ENCODE measurements at places on chromosomes 5 and 9. TPM values are rescaled to one million over a fixed set of nuclear protein-coding genes. Genes with fewer than 3 reads are reported as not detected.

ANKRD31 gene
- 0.58 TPM for total RNA-seq

WWC1 gene
- not detected for total RNA-seq

TAF1L gene
- not detected for total RNA-seq

GRCh38 chr9:122058709-122059108, 34.4 kb downstream of the TTLL11 start:
- no peaks in the 10 kb centered on the region for H3K27me3 ChIP-seq
- H3K4me3 ChIP-seq, result no peak overlapping the region
- no peak for DNase-seq
- no peaks in the 10 kb centered on the region for H3K4me1 ChIP-seq

GRCh38 chr9:22046243-22046885, 37.3 kb upstream of the CDKN2B start:
- no peak overlapping the region for H3K4me3 ChIP-seq
- no peaks in the 10 kb centered on the region for H3K36me3 ChIP-seq
- no peak overlapping the region for H3K27ac ChIP-seq
- H3K4me1 ChIP-seq, result peaks cover 22% of the 10 kb centered on the region

DNA sequence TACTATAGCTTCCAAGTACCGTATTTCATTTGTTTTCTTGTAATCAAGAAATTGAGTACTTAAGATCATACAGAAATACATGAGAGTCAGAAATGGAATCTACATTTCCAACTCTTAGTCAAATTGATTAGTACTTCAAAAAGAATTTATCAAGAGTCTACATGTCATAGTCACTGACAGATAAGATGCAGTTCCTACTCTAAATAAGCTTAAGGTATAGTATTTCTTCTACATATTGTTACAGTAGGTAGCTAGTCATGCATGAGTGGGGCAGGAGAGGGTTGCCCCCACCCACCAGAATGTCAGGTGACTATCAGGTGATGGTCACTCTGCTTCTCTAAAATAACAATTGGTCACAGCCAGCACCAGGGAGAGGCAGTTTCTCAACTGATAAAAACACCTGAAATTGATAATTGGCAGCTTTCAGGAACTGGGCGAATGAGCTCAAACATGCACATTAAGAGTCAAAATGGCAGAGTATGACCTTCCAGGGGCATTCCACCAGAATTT, 2.9 kb downstream of the BAAT start:
- DNase-seq, result no peak
- H3K4me1 ChIP-seq, result no peaks in the 10 kb centered on the region
- peaks cover 10% of the 10 kb centered on the region for H3K27me3 ChIP-seq
- peaks cover 2% of the 10 kb centered on the region for H3K36me3 ChIP-seq
- H3K4me3 ChIP-seq, result no peak overlapping the region
- H3K27ac ChIP-seq, result no peak overlapping the region

- peaks cover 7% of the 10 kb centered on the region for H3K4me1 ChIP-seq
- H3K27me3 ChIP-seq, result peaks cover 7% of the 10 kb centered on the region
- no peak overlapping the region for H3K4me3 ChIP-seq
- no peak overlapping the region for H3K27ac ChIP-seq
These were observed 96.2 kb upstream of the ARAP3 start for GRCh38 chr5:141778206-141778605.

All from activated T-cell treated with anti-CD3 and anti-CD28 coated beads, Interleukin-2, amount 50 U/mL, for 72 hours (primary cell).